Fibroblast of skin of right biceps (primary cell): ENCODE measurements at places on chromosomes 1 and 21.

- no peak for DNase-seq
These were observed 542.0 kb downstream of the NUF2 start for GRCh38 chr1:163863731-163864130.

- no peak for DNase-seq
These were observed 22.6 kb upstream of the DDX59 start for GRCh38 chr1:200692316-200692715.

- DNase-seq, result peak; percentile 46
These were observed 256.6 kb downstream of the CTH start for GRCh38 chr1:70667494-70668170.

GRCh38 chr21:45335151-45335760, 47.6 kb upstream of the POFUT2 start:
- no peak for DNase-seq

DNA sequence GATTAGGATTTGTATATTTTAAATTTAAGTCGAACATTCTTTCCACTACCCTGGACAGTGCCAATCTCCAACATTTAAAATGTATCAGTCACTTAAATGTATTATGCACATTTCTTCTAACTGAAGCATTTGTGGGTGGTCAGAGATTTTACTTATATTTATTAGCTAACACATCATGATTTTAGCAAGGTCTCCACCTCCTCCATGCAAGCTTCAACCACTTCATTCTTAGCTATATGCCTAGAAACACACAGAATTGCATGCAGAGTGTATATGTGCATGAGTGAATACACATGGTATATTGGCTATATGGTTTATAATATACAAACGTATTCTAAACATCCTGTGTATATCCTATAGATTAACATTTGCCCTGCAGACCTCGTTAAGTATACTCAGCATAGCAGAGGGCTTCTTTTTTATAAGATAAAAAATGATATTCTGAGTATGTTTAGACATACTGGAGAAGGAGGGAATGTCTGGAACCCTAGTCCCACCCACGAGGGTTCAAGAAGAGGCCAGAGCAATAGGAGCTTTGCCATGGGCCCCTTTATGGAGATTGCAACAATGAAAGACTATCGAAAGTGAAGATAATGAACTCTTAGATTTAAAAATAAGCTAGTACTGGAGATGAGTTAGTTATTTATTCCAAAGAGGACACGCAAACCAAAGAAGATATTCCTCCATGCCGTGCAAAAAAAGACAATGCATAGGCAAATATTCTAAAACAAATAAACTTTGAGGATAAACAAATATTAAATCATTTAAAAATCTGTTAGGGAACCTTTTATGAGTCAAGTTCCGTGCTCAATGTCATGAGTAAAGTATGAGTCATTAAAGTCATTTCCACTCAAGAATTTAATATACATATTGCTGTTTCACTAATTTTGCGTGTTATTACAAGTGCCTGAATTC, 480.4 kb downstream of the SIPA1L2 start:
- peak; percentile 66 for DNase-seq

GRCh38 chr1:115266729-115267421, 71.2 kb downstream of the NGF start:
- peak; percentile 62 for DNase-seq

DNA sequence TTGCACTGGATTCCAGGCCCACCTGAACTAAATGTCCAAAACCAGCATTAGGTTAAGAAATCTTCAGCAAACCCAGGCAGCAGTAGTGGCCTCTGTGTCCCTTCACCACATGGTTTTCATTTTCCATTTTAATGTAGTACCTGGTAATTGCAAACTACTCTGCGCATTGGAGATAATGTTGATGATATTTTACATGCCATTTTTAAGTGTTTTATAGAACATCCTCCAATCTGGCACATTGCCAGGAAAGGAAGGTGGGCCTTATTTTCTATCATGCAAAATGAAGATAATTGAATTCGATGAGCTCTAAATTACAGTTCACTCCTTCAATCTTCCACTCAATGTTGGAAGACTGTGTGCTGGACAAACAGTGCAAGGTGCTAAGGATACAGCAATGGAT, 89.5 kb downstream of the ZC3H11B start:
- DNase-seq, result no peak

- no peak for DNase-seq
These were observed 122.3 kb downstream of the SNX7 start for GRCh38 chr1:98783821-98784220.

DNA sequence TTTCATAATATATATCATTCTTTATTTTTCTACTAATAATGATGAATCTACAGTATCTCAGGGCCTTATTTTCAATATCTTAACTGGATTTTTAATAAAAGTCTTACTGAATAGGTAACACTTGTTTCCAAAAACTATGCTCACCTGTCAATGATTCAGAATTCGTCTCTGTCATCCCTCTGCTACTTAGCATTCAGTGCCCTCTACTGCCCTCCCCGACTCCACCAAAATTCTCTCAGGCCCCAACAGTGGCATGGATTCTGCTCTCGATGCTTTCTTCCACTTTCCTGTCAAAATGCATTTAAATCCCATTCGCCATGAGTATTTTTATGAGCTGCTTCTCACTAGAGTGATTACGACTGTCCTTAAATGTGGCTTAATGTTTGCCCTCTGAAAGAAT, 10.5 kb upstream of the BACH1 start:
- no peak for DNase-seq

DNA sequence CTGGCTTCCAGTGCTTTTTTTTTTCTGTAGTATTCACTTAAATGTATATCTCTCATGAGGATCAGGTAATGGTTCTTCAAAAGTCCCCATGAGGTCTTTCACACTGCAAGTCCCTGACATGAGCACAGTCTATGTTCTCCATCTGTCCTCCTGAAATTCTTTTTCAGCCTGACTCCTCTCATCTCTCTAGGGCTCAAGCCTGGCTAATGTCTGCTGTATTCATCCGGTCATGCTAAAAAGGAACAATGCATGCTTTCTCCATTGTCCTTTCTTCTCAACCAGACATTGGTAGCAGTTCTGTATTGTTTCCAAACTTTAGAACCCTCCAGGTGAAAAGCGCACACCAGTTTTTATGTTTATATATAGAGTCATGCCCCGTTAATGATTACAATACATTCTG, 368.3 kb upstream of the OLFM3 start:
- DNase-seq, result no peak

GRCh38 chr1:199290186-199290585, 651.3 kb downstream of the PTPRC start:
- no peak for DNase-seq

DNA sequence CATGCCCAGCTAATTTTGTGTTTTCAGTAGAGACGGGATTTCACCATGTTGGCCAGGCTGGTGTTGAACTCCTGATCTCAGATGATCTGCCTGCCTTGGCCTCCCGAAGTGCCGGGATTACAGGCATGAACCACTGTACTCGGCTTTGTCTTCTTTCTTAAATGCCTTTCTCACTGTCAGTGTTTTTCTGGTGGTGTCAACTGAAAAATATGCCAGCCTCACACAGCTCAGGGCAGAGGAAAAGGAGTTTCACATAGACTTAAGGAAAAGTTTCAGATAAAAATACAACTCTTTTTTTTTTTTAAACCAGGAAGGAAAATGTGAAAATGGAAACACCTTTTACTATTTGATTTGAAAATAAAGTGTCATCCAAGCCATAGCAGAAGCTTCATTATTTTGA, 4.6 kb upstream of the MAB21L3 start:
- no peak for DNase-seq

- peak; percentile 36 for DNase-seq
These were observed 36.3 kb upstream of the PCBP3 start for GRCh38 chr21:45607021-45607908.

DNA sequence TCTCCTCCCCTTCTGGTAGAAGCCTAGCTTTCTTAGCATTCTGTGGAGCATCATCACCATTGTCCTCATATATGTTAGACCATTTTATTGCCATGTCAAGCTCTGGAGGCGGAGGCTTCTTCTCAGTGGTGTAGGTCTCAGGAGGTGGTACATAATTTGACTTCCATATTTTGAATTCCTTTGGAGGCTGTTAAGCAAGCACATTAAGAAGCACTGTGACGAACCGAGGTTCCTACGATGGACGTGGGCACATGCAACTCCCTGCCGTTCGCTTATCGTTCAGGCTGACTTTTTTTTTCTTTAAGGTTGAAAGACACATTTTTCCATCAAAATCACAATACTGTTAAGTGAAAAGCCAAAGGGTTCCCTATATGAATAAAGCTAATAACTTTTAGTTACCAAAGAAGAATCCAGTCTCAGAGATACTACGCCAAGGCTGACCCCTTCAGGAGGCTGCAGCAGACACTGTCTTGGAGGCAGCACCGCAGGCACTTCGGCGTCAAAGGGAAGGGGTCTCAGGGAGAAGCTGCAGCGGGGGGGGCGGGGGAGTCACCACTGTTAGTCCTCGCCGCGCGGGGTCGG, 835 bp downstream of the C1orf52 start:
- peak; percentile 32 for DNase-seq

- DNase-seq, result peak; percentile 28
These were observed 65.8 kb upstream of the DIP2A start for GRCh38 chr21:46392921-46393320.

GRCh38 chr1:234912548-234913277, 215.9 kb downstream of the TOMM20 start:
- no peak for DNase-seq

GRCh38 chr21:42711667-42712066, 58.2 kb downstream of the PDE9A start:
- no peak for DNase-seq

- peak; percentile 39 for DNase-seq
These were observed 664 bp downstream of the FAM89A start for GRCh38 chr1:231039161-231040018.

- peak; percentile 49 for DNase-seq
These were observed 109.5 kb upstream of the UBE2U start for GRCh38 chr1:64093941-64094340.

GRCh38 chr1:88877382-88877825, 14.0 kb downstream of the GTF2B start:
- DNase-seq, result peak; percentile 43

DNA sequence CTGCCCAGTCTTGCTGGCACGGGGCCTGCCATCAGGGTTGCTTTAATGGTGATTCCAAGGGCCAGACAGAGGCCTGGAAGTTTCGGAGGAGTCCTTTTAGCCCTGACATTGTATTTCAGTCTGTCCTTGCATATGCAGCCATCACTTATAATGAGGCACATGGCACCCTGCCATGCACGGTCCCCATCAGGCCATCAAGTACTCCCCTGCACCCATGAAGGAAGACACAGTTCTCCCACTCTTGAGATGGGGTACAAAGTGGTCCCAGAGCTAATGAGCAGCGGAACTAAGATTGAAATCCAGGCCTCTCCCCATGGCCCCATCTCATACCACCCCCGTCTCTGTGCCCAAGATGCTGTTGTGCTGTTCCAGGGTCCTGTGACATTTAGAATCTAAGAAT, 596.6 kb downstream of the PTPRU start:
- DNase-seq, result no peak

DNA sequence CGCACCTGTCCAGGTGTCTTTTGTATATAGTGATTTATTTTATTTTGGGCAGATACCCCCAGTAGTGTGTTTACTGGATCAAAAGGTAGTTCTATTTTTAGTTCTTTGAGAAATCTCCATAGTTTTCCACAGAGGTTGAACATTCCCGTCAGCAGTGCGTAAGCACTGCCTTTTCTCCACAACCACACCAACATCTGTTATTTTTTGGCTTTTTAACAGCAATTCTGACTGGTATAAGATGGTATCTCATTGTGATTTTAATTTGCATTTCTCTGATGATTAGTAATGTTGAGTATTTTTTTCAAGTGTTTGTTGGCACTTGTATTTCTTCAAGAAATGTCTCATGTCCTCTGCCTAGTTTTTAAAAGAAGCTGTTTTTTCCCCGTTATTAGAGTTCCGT, 39.2 kb downstream of the FOXJ3 start:
- DNase-seq, result no peak

- no peak for DNase-seq
These were observed 172.7 kb downstream of the BRINP2 start for GRCh38 chr1:177343445-177343844.
